ENCODE measurements at places on chromosomes 2 and 18. TPM values are rescaled to one million over a fixed set of nuclear protein-coding genes. Genes with fewer than 3 reads are reported as not detected.

CPS1 gene
- 21.6 TPM for polyA plus RNA-seq

AQP4 gene
- polyA plus RNA-seq = 8.2 TPM

GRCh38 chr2:206869824-206870495 is 69.4 kb upstream of the CPO start:
- no peak overlapping the region for H3K27ac ChIP-seq
- DNase-seq = no peak
- no peaks in the 10 kb centered on the region for H3K4me1 ChIP-seq
- no peaks in the 10 kb centered on the region for H3K36me3 ChIP-seq

DNA sequence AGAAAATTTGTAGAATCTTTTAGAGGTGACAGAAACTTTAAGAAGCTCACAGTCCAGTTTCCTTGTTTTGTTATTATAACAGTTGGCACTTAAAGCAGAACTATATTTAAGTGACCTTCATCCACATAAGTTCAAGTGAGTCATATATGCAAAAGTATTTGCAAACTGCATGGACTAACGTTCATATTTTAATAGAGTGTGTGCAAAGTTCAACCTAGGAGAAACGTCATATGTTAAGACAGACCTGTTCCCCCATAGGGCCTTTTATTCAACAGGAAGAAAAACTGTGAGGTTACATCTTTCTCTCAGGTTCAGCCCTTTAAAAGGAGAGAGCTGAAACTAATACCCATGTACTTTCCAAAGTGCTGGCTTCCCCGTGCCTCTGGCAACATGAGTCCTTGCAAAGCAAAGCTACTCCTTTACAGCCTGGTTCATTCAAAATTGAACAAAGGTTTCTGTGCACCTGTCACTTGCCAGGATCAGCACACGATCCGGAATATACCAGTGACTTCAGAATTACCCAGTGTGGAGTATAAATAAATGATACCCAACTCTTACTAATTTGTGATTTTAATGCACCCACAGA is 280.0 kb upstream of the RAB12 start:
- DNase-seq = no peak
- no peaks in the 10 kb centered on the region for H3K27me3 ChIP-seq
- no peaks in the 10 kb centered on the region for H3K36me3 ChIP-seq
- no peaks in the 10 kb centered on the region for H3K4me1 ChIP-seq
- no peak overlapping the region for H3K4me3 ChIP-seq
- no peak overlapping the region for H3K27ac ChIP-seq

DNA sequence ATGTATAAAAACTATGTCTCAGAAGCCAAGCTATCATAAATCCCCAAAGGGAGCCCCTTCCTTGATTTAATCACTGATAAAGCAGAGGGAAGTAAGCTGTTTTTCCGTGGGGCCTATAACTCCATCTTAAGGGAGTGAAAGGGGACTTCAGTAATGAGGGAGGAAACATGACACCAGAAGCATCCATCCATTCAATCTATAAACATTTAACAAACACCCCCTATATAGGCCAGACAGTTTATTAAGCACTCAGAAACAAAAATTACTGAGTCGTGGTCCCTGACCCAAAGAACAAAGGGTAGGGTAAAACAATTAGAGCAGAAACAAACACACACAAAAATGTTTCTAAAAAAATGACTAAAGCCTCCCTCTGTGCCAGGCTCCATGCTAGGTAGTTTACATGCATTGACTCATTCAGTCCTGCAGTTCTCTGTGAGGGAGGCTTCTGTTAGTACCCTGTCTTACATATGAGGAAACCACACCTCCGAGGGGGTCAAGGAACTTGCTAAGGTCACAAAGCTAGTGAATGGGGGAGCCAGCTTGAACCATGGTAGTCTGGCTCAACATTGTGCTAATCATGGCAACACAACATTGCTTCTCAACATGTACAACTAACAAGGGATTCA is 472.1 kb downstream of the CDH2 start:
- H3K36me3 ChIP-seq = no peaks in the 10 kb centered on the region
- no peak overlapping the region for H3K27ac ChIP-seq
- no peak for DNase-seq
- no peak overlapping the region for H3K4me3 ChIP-seq

GRCh38 chr2:134021830-134022524 is 231.9 kb upstream of the MGAT5 start:
- no peaks in the 10 kb centered on the region for H3K27me3 ChIP-seq
- no peaks in the 10 kb centered on the region for H3K4me1 ChIP-seq
- H3K27ac ChIP-seq = no peak overlapping the region
- H3K36me3 ChIP-seq = no peaks in the 10 kb centered on the region
- no peak for DNase-seq

GRCh38 chr2:238435752-238436096 is 9.0 kb downstream of the ASB1 start:
- no peaks in the 10 kb centered on the region for H3K27me3 ChIP-seq
- DNase-seq = no peak
- H3K4me1 ChIP-seq = peaks cover 15% of the 10 kb centered on the region
- no peak overlapping the region for H3K4me3 ChIP-seq
- H3K36me3 ChIP-seq = no peaks in the 10 kb centered on the region

All from testis (tissue), 5 donors.